ENCODE measurements at places on chromosomes 1 and 21.

GRCh38 chr1:159190441-159190840, 14.2 kb upstream of the ACKR1 start:
- no peak for DNase-seq

DNA sequence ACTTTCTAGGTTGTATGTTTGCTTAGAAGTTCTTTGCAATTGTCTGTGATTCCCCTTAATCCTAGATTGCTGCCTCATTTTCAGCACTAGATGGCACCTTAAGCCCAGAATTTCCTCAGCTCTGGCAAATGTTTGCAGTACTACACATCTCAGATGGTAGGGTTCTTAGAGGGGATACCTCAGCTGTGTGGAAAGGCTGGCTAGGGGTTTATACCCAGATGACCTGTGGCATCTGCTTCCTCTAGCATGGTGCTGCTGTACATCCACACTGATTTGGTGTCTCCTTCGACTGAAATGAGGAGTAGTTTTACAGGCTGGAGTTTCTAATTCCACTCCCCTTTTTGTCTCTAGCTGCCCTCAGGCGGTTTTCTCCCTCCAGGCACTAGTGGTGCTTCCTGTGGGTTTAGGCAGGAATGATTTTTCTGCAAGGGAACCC, 23.5 kb downstream of the ASB17 start:
- DNase-seq = no peak

GRCh38 chr1:55275151-55275748, 60.1 kb upstream of the USP24 start:
- DNase-seq = no peak

DNA sequence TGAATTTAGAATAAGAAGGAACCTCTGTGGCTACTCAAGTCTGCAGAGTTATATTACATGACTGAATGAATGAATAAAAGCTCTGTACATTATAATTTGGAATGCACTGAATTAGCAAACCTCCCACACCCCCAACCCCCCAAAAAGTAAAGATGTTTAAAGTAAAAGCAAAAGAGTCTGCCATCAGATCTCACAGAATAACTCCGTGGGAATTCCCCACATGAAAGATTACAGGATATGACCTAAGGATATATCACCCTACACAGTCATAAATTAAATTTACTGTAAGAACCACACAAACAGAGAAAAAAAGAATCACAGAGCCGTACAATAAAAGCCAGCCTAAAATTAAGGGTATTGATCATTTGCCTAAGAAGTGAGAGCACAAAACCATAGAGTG, 587.3 kb downstream of the PTPRC start:
- no peak for DNase-seq

GRCh38 chr21:36707763-36708285, 8.9 kb downstream of the SIM2 start:
- DNase-seq = no peak

DNA sequence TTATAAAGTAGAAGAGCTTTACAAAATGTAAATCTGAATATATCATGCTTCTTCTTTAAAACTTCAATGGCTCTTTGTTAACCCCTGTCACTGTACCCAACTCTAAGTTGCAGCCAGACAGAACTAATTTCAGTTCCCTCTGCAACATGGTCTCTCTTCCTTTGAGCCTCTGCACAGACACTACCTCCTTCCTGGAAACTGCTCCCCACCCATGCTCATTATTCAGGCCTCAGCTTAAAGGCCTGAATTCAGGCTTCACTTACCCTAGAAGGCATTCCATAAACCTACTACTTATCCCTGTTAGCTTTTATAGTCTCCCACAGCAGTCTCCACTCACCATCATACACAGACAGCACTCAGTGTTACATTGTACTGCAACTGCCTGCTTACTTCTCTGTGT, 2.6 kb upstream of the EEIG2 start:
- no peak for DNase-seq

DNA sequence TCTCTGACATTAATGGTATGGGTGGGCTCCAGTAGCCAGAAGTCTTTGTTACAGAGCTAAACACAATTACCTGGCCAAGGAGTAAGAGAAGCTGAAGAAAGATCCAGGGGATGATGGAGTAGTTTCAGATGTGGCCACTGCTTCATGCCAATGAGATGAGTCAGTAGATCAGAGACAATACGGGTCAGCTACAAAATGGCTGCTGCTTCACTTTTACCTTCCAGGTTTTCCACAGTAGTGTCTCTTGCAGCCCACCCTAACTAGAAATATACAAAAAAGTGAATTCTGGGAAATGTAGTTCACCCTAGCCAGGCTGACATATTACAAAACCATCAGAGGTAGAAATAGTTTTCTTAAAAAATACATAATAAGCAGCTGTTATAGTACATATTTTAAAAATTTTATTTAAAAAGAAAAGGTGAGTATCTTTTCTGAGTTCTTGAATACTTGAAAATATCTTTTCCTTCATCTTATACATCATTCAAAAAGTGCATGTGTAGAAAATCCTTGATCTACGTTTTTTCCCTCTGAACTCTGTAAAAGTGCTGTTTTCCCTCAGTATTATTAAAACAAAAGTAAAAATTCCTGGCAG, 36.1 kb downstream of the LRIF1 start:
- no peak for DNase-seq

DNA sequence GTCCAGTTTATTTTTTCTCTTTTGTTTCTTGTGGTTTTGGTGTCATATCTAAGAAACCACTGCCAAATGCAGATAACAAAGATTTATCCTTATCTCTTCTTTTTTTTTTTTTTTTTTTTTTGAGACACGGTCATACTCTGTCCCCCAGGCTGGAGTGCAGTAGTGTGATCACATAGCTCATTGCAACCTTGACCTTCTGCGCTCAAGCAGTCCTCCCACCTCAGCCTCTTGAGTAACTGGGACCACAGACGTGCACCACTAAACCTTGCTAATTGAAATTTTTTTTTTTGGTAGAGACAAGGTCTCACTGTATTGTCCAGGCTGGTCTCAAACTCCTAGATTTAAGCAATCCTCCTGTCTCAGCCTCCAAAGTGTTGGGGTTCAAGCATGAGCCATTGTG, 8.9 kb downstream of the SLC66A1 start:
- no peak for DNase-seq

GRCh38 chr1:70434253-70434859, 23.3 kb downstream of the CTH start:
- no peak for DNase-seq

DNA sequence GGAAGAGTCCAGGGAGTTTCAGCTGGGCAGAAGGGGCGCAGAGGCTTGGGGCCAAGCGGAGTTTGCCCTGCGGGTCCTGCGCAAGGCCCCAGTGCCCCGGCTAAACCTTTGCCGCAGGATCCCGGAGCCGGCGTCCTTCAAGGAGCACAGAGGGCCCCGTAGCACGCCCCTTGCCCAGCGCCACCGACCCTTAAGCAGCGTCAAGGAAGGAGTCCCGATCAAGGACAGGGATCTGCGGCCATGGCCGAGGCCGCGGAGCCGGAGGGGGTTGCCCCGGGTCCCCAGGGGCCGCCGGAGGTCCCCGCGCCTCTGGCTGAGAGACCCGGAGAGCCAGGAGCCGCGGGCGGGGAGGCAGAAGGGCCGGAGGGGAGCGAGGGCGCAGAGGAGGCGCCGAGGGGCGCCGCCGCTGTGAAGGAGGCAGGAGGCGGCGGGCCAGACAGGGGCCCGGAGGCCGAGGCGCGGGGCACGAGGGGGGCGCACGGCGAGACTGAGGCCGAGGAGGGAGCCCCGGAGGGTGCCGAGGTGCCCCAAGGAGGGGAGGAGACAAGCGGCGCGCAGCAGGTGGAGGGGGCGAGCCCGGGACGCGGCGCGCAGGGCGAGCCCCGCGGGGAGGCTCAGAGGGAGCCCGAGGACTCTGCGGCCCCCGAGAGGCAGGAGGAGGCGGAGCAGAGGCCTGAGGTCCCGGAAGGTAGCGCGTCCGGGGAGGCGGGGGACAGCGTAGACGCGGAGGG, 520 bp downstream of the CLIC6 start:
- no peak for DNase-seq

All from T-helper 17 cell (primary cell).